ENCODE measurements at places on chromosomes 2 and 18. TPM values are rescaled to one million over a fixed set of nuclear protein-coding genes. Genes with fewer than 3 reads are reported as not detected.

EIF2AK2 gene
- 26.0 TPM for total RNA-seq

TMEM127 gene
- 40.4 TPM for total RNA-seq

FOXD4L1 gene
- total RNA-seq = 0.24 TPM

CROCC2 gene
- total RNA-seq = 0.22 TPM

CRACDL gene
- total RNA-seq = 1.5 TPM

ITPRIPL1 gene
- total RNA-seq = 31.8 TPM

TMEFF2 gene
- total RNA-seq = not detected

DNA sequence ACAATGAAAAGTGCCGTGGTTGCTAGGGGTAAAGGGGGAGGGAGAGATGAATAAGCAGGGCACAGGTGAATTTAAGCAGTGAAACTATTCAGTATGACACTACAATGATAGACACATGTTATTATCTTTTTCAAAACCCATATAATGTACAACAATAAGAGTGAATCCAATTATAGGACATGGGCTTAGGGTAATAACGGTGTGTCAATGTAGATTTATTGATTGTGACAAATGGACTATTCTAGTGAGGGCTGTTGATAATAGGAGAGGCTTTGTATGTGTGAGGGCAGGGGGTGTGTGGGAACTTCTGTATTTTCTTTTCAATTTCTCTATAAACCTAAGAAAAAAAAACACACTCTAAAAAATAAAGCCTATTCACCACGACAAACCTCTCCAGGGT, 223.8 kb downstream of the RIT2 start:
- no peak for DNase-seq

DNA sequence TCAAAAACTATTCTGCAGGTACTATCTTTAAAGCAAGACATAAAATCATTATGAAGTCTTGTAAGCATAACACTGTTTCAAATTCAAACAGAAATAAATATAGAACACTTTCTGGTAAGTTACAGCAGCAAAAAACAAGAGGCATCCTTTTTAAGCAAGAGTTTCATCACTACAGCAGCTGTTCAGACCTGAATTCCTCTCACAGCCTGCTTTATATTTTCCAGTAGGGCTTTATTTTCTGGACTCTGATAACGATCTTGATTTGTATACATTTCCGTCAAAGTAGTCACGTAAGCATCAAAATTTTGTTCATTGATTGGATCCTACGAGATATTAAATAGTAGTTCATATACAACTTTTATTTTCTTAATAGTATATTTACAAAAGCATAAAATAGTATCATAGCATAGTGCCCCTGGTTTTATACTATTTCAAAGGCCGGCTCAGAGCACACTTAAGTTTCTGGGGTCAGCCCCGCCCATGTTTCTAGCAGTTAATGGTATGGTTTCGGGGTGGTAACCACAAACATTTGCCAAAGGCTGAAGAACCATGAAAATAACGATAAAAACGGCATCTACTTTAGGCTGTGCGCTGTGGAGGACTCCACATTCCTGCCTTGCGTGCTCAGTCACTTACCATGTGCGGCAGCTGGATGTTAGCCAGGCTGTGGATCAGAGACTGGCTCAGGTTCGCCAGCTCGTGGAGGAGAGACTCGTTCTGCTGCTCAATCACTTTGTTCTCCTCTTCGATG, 47.5 kb upstream of the PXDN start:
- no peak for DNase-seq

DNA sequence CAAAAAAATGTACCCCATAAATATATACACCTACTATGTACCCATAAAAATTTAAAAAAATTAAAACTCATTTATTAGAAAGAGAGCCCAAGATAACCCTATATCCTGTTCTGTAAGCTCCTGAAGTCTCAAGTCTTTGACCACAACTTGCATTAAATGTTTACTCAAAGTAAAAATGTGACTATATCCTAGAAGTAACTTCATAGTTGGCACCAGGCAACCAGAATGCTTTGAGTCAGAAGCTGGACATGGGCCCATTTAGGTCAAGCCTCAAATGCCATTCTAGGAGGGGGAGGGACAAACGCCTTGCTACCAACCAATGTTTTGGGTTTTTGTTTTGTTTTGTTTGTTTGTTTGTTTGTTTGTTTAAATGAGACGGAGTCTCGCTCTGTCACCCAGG, 9.3 kb upstream of the TBC1D8 start:
- no peak for DNase-seq

GRCh38 chr2:7169593-7169992, 252.4 kb downstream of the RNF144A start:
- no peak for DNase-seq

GRCh38 chr2:72548081-72548764, 277.6 kb downstream of the EXOC6B start:
- DNase-seq = no peak

DNA sequence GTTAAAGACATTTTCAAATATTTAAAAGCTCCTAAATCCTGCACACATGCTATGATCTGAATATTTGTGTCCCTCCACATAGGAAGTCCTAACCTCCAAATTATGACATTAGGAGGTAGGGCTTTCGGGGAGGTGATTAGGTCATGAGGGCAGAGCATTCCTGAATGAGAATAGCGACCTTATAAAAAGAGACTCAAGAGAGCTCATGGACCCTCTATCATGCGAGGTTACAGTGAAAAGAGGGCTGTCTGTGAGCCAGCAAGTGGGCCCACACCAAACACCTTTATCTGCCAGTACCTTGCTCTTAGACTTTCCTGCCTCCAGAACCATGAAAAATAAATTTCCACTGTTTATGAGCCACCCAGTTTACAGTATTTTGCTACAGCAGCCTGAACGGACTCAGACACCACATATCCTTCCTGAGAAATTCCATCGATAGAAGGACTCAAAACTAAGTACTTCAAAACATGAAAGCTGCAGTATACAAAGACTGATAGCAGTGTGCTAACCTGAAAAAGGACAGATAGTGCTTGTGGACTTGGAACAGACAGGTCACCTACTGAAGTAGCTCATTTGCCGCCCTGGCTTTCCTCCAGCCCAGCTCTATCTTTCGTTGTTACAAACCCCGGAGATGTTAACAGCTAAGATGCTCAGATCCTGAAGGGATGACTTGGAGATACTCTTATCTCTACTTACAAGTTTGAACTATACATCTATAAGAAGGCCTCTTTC, 13.8 kb downstream of the FAM210A start:
- no peak for DNase-seq

- no peak for DNase-seq
Observed at GRCh38 chr2:213429516-213429915, 145.3 kb downstream of the SPAG16 start.

- no peak for DNase-seq
Observed at GRCh38 chr18:54023471-54023870, 201.0 kb downstream of the MBD2 start.

- no peak for DNase-seq
Observed at GRCh38 chr2:42924418-42924886, 132.1 kb upstream of the HAAO start.

DNA sequence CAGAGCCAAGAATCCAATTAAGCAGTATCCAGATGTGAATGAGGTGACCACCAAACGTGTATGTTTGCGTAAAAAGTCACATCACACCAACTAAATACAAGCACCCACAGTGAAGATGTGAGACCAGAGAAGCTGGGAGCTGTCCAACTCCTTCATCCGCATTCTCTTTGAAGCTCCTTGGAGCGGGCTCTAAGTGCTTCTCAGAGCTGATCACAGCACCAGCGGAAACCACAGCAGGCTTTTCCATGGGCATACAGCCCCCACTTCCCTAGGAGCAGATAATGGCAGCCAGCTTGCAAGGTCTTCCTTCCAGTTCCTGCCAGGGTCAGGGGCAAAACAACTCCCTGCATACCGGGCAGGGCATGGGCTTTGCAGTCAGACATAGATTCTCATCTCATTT, 36.4 kb downstream of the REEP1 start:
- no peak for DNase-seq

- no peak for DNase-seq
Observed at GRCh38 chr2:200122683-200123082, 167.3 kb downstream of the MAIP1 start.

GRCh38 chr2:118417406-118418120, 329.3 kb downstream of the INSIG2 start:
- DNase-seq = no peak

GRCh38 chr2:233919938-233920337, 2.8 kb downstream of the TRPM8 start:
- DNase-seq = no peak

DNA sequence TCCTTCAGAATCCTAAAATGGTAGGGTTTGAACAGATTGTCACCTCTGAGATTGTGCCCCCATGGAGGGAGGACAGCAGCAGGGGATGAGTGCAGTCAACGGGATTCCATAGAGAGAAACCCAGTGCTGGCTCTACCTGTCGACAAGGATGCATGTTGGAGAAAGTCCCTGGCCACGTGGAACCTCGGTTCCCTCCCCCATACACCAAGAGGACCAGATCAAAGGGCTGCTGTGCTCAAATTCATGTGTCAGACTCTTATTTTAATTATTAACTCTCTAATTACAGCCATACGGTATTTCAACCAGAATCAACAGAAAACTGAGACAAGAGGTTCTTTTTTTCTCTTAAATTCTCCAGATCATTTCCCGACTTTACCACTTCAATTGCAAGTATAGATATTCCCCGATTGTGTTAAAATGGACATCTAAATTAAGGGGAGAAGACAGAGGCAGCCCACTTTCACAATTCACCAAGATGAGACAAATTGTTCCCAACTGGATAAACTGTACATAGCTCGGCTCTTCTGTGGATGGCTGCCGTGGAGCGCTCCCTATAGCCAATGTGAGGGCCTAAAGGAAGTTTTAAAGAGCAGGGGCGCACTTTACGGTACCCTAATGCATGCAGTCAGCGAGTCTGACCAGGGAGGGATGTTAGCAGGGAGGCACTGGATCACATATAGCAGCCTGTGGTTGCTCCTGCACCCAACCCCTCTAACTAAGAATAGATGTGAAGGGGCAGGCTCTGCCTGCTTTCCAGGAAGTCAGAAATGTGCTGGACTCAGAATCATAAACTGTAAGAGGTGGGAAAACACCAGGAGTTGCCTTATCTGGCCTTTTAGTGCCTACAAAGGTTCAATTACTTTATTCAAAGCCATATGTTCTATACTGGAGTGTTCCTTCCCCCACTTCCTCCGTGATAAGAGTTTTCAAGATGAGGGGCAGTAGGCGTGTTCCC, 123.1 kb downstream of the CACNB4 start:
- no peak for DNase-seq

Data from naive thymus-derived CD4-positive, alpha-beta T cell (primary cell).